ENCODE measurements at places on chromosomes 5 and 9. TPM values are rescaled to one million over a fixed set of nuclear protein-coding genes. Genes with fewer than 3 reads are reported as not detected.

GRCh38 chr9:117414220-117414905 lies 494 bp downstream of the ASTN2 start:
- DNase-seq = no peak

- no peak for DNase-seq
Measured at GRCh38 chr9:72794946-72795345, 157.9 kb downstream of the ALDH1A1 start.

GRCh38 chr5:16700081-16700480 lies 83.3 kb upstream of the RETREG1 start:
- DNase-seq = no peak

- no peak for DNase-seq
Measured at GRCh38 chr9:119795395-119795794, 426.2 kb upstream of the BRINP1 start.

- DNase-seq = no peak
Measured at GRCh38 chr9:131673068-131673467, 66.8 kb downstream of the RAPGEF1 start.

GRCh38 chr9:114089206-114089840 lies 9.8 kb downstream of the KIF12 start:
- DNase-seq = no peak

Gene INSL4
- not detected for polyA plus RNA-seq

Gene SLC4A9
- polyA plus RNA-seq = 19.5 TPM

DNA sequence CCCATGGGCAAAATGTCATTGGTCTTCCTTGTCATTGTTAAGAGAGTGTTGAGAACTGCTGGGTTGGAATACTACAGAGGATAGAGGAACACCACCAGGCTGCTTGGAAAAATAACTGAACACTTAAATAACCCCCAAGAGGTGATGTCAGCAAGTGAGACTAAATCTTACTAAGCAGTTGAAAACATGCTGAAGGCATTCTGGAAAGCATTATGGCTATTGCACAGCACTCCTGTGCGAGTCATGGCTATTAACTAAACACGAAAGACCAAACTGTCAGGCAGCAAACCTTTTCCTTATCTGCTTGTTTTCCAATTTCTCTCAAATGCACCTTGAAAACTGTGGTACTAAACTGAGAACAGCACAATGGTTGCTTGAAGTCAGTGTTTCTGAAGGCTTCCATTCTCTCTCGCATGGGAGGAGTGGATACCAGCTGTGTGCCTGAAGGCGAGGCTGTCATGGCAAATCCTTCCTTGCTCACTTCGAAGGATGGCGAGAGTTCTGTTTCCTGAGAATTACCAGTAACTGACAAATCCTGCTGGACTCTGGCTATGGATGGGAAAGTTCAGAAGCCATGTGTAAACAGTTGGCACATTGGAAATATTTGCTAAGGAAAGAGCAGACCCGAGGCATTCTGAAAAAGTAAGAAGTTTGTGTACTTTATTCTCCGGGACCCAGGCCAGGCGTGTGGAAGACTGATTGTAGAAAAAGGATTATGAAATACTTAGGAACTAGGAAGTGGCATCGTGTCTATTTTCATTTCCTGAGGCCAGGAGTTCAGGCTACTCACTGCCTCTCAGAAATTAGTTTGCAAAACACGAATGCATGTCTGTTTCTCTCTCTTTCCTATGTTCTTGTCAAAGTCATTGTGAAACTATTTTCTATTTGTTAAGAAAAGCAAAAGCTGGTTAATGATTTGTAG lies 182.1 kb downstream of the DMRT2 start:
- DNase-seq = no peak

GRCh38 chr9:99851500-99851822 lies 29.8 kb downstream of the NR4A3 start:
- DNase-seq = no peak

Gene AKNA
- polyA plus RNA-seq = 12.7 TPM

Gene DNAH5
- 2.9 TPM for polyA plus RNA-seq

GRCh38 chr9:136239135-136239982 lies 6.3 kb downstream of the QSOX2 start:
- DNase-seq = no peak

Gene DMRT3
- polyA plus RNA-seq = 1.6 TPM

DNA sequence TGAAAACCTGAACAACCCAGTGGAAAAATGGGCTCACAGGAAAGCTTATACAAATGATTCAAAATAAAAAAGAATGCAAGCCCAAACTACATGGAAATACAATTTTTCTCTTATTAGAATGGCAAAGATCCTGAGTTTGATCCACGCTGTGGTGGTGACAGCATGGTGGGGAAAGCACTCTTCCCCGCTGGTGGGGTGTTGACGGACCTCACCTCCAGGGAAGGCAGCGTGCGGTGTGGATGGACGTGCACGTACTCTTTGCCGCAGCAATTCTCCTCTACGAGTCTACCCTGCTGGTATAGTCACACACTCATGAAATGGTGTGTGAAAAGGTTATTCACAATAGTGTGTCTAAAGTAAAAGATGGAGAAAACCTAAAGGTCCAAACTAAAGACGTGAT lies 5.9 kb upstream of the ZFP62 start:
- DNase-seq = no peak

Gene SLC45A2
- polyA plus RNA-seq = 0.71 TPM

Gene NKD2
- 14.7 TPM for polyA plus RNA-seq

DNA sequence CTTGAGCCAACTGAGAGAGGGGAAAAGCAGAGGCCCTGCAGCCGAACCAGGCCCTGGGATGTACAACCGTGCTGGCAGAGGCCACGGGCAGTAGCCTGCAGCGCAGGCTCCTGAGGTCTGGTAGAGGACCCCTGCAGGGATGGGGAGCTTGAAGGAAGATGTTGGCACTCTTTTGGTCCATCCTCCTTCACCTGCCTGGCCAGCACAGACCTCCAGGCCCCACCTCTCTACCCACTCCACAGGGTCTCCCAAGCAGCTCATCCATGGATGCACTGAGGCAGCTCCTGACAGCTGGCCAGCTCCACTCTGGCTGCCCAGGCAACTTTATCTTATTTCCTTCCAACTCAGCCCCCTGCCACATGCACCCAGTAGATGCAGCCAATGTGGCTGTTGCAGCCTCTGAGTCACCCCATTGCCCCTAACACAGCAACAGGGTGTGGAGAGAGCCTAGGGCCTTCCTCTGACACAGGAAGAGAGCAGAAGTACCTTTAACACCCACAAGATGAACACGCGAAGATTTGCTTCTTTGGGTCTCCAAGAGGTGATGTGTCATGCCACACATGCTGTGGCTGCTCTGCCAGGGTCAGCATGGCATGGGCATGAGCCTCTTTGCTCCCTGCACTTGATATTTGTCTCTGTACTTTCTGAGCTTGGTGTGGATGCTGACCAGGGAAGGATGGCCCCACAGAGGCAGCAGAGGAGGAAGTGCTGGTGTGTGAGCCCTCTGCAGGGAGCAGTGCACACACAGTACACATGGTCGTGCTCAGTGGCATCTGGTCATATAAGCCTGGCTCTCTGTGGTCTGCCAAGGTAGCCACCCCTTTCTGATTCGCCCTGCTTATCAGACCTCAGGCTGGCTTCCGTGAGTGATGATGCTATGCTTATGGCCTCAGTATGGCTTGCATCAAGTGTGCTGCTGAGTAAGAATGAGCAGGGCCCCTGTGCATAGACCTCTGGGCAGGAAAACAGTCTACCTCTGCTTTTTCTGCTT lies 117.2 kb downstream of the NRG2 start:
- no peak for DNase-seq

GRCh38 chr9:89890326-89890980 lies 285.6 kb downstream of the GADD45G start:
- no peak for DNase-seq

Gene ENHO
- 2.8 TPM for polyA plus RNA-seq

Data from right renal pelvis (tissue), 4 donors.